ENCODE measurements at places on chromosomes 11 and 22.

DNA sequence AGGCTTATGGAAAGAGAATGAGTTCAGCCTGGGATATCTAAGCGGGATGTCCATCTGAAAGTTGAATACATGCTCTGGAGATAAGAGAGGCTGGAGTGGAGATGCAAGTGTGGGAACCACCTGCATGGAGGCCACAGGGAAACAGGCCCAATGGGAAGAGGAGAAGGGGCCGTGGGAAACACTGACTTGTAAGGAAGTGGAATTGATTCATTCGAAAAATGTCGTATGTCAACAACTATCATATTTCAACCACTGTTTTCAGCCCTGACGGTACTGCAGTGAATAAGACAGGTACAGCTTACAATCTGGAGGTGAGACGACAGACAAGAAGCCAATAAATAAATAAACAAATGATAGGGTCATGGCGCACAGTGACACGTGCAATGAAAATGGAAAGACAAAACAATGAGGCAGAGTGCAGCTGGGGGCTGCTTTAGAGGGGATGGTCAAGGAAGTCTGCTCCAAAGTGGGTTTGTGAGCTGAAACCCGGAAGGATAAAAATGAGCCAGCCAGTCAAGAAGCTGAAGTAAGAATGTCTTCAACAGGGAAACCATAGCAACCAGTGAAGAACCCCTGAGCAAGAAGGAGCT is 35.9 kb downstream of the EFCAB6 start:
- no peak for DNase-seq

- peak; percentile 5 for DNase-seq
Observed at GRCh38 chr11:69101115-69101791, 52.5 kb downstream of the TPCN2 start.

- DNase-seq = no peak
Observed at GRCh38 chr22:20244691-20245576, 23.2 kb downstream of the RTN4R start.

DNA sequence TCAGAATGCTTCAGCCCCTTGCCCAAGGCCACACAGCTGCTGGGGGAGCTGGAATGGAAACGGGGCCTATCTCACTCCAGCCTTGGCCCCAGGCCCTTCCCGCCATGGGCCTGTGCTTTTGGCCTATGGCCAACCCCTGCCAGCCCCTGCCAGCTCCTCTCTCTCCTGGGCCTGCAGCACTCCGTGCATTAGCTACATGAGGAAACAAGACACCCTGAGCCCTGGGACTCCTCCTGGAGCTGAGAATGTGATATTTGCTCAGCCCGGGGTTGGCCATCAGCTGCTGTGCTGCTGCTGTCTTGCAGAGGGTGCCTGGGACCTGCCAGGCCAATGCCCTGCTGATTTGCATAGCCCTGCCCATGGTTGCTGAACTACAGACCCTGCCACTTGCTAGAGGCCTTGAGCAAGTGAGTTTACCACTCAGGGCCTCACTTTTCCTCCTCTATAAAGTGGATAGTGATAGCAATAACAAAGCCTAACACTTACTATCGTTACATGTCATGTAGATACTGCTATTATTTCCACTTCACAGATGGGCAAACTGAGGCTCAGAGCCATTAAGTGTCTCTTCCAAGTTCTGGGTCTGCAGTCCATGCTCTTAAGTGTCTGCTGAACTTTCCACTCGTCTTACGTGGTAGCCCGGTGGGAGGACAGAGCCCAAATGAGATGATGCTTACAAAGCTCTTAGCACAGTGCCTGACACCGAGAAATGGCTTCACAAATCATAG is 99.6 kb downstream of the KIAA1671 start:
- DNase-seq = no peak

- no peak for DNase-seq
Observed at GRCh38 chr11:119780222-119780953, 51.4 kb upstream of the NECTIN1 start.

DNA sequence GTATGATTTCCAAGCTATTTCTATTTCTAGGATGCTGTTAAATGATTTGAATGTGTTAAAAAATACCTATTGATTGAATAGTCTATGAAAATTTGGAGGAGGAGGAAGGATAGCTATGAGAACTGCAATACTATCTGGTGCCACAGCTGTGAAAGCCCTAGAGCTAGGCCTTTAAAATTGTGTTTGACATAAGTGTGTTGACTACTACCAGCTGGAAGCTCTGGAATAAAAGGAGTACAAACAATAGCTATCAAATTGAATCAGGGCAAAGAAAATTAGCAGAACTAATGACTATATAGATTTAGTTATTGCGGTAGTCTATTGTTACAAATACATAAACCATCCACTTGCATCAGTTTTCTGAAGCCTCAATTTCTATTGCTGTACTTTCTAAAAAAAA is 124.8 kb upstream of the CNTN5 start:
- DNase-seq = no peak

GRCh38 chr22:32571761-32572160 is 97.2 kb downstream of the FBXO7 start:
- DNase-seq = no peak

DNA sequence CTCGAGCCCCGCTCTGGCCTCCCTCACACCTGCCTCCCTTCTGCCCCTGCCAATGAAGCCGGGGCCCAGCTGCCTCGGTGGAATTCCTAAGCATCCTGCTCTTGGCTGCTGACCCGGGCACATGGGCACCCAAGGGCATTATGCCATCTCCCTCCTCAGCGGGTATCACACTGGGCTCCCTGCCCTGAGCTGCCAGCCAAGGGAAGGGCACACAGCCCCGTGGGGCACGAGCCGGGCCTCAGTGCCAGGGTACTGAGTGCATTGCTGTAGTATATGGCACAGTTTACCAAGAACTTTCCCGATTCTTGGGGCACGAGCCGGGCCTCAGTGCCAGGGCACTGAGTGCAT is 43.8 kb upstream of the JAM3 start:
- DNase-seq = no peak

DNA sequence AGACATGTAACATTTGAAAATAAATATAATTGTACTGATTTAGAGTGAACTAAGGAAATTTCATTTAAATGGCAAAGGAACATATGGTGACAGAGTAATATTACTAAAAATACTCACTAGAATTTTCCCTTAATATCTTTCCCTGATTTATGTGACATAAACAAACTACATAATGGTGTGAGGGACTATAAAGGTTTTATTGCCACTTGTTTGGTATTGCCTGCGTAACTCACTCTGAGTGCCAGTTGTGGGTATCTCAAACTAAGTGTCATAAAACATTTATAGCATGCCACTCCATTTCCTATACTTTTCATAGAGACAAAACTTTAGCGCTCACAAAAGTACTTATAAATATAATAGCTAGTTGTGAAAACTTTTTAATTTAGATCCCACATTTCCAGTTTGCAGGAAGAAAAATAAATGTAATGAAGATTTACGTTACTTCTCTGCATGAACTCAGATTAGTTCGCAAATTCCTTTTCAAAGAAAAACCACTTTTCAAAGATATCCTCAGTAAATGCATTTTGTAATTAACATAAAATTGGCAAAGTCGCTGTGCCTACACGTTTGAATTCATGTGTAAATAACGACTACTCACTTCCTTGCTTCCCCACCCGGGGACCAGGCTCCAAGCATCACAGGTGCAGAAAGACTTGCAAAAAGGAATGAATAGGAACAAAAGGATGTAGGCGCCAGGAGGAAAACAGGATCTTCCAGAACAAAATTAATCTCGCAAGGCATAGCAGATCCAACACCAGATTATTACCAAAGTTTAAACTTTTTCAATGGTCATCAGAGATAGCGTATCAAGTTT is 1.6 kb upstream of the QSER1 start:
- DNase-seq = no peak

GRCh38 chr22:37023743-37024338 is 4.3 kb downstream of the MPST start:
- DNase-seq = no peak
